Stimulated activated naive CD8-positive, alpha-beta T cell treated with anti-CD3 and anti-CD28 coated beads, Interleukin-15, Interleukin-2, amounts not matched to agents 100 U/mL and 50 U/mL, for 24 hours (primary cell): ENCODE measurements at places on chromosomes 16 and 17.

DNA sequence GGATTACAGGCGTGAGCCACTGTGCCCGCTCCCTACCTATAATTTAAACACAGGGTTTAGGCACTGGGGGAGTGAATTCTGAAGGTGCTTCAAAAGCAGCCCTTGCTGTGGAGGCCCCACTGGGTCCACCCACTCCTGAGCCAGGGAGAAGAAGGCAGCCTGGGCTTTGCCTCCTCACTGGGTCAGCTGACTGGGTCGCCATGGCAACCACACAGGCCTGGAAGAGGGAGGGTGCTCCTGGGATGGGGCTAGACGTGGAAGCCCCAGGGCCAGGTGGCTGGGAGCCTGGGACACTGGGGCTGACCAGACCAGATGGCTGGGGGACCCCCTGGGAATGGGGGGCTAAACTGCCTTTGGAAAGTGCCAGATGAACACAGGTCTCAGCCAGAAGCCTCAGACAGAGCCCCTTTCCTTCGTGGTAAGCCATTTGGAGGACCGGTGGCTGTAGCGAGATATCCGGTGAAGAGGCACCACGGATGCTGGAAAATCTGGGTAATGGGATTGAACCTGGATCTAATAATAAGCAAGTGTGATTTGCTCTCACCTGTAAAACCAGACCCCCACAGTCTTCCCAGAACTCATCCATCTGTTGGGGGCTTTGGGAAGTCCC is 32.9 kb downstream of the TRARG1 start:
- DNase-seq = no peak

DNA sequence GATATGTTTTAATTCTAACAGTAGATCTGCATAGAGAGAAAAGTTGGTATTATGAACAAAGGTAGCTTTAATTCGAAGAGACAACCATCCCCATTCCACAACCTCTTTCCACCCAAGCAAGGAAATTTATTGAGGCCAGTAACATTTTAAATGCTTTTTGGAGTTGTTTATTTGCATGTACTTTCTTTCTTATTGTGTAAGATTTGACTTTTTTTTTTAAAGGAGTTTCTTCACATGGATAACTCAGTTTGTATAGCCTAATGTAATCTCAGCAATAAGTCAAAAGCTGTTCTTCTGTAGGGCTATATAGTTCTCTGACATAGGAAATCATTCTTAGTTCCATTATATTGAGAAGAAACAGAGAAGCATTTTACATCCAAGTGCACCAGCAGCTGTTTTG is 163.3 kb downstream of the PRKCA start:
- DNase-seq = no peak

GRCh38 chr17:21243516-21244303 is 9.5 kb downstream of the NATD1 start:
- DNase-seq = no peak

DNA sequence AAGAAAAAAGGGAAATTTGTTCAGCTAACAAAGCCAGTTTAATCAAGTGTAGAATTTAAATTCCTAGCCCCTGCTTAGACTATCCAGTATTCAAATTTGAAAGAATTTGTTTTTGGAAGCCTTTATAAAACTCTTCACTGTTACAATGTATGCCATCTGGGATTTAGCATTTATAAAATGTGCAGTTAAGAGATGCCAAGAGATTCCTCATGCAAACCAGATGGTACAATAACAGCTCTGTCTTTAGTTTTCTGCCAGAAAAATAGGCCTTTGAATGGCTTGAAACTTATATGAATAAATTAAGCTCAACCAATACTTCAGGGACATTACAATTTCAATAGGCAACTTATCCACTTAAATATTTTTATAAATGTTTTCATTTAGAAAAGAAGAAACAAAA is 6.8 kb upstream of the ANKS4B start:
- DNase-seq = no peak

GRCh38 chr16:65024767-65025178 is 97.1 kb downstream of the CDH11 start:
- no peak for DNase-seq

- DNase-seq = no peak
Measured at GRCh38 chr16:2736476-2737237, 15.8 kb upstream of the SRRM2 start.

DNA sequence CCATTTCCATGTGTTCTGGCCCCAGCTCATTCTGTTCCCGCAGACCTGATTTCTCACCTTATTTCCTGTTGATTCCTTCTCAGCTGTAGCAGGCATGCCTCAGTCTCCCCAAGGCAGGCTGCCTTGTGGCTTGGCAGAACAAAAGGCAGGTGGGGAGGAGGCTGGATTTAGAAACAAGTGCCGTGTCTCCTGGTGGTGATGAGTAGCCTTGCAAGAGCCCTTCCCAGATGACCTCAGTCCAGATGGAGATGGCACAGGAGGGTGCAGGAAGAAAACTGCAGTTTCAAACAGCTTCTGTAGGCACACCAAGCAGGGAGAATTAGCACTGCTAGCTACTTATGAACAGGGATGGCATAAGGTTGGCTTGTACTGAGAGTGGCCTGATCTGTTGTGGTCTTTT is 64.6 kb downstream of the ARHGAP44 start:
- no peak for DNase-seq

- DNase-seq = no peak
Measured at GRCh38 chr17:72446525-72447250, 325.9 kb downstream of the SOX9 start.

- DNase-seq = no peak
Measured at GRCh38 chr17:74754832-74755231, 6.4 kb downstream of the NHERF1 start.

DNA sequence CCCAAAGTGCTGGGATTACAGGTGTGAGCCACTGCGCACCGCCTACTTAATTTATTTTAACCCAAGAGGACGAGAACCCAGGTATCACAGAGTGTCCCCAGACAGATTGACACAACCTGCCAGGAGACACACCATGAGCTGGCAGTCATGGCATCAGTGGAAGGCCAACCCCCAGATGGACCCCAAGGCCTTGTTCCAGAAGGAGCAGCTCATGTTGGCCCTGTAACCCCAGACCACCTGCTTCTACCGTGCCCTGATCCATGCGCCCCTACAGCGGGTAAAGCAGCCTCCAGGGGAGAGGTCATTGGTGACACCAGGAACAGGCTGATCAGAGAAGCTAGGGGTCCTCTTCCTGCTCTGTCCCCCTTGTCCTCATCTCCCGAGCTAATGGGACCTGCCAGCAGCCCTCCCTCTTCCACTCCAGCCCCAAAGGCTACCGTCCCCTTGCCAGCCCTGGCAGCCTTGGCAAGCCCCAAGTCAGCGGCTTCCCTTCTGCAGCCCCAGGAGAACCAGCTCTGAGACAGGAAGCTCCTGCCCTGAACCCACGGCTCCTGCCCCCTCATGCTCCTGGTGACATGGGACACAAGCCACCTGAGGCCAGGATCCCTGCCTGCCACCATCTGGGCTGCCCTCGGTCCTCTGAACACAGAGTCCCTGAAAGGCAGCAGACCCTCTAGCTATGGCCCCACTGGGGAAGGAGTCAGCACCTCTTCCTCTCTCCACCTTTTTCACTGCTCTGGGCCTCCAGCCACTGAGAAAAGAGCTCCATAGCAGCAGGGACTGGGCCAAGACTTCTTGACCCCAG is 6.3 kb downstream of the SULT1A1 start:
- no peak for DNase-seq
